ENCODE measurements at places on chromosomes 6 and 20. TPM values are rescaled to one million over a fixed set of nuclear protein-coding genes. Genes with fewer than 3 reads are reported as not detected.

Gene C20orf141
- total RNA-seq, result not detected

Gene PNPLA1
- total RNA-seq, result not detected

Gene RAE1
- total RNA-seq, result 33.7 TPM

Gene OTOR
- total RNA-seq, result not detected

Gene FAM209B
- 0.63 TPM for total RNA-seq

Gene AGPAT4
- total RNA-seq, result 5.6 TPM

Gene CRYBG1
- total RNA-seq, result 38.4 TPM

Gene YWHAB
- total RNA-seq, result 284 TPM

Gene PI16
- 1.1 TPM for total RNA-seq

Gene PGC
- total RNA-seq, result not detected

Gene DOK5
- total RNA-seq, result 0.71 TPM

Gene GJA1
- not detected for total RNA-seq

Gene VGLL2
- not detected for total RNA-seq

Gene CYP39A1
- total RNA-seq, result not detected

Gene FERMT1
- 0.05 TPM for total RNA-seq

Gene ELOVL2
- total RNA-seq, result not detected

Gene GPSM3
- total RNA-seq, result 117 TPM

Gene LZTS3
- 1.5 TPM for total RNA-seq

Gene MDFI
- not detected for total RNA-seq

Gene SLC13A3
- total RNA-seq, result 0.10 TPM

Gene TNFRSF6B
- not detected for total RNA-seq

Gene THEMIS
- total RNA-seq, result 11.5 TPM

Data from activated CD4-positive, alpha-beta memory T cell treated with anti-CD3 and anti-CD28 coated beads for 36 hours (primary cell).